Activated CD8-positive, alpha-beta memory T cell treated with anti-CD3 and anti-CD28 coated beads, Interleukin-2, amount 10 ng/mL, durations not matched to agents 7 days and 5 days (primary cell): ENCODE measurements at places on chromosomes 3 and 15. TPM values are rescaled to one million over a fixed set of nuclear protein-coding genes. Genes with fewer than 3 reads are reported as not detected.

DNA sequence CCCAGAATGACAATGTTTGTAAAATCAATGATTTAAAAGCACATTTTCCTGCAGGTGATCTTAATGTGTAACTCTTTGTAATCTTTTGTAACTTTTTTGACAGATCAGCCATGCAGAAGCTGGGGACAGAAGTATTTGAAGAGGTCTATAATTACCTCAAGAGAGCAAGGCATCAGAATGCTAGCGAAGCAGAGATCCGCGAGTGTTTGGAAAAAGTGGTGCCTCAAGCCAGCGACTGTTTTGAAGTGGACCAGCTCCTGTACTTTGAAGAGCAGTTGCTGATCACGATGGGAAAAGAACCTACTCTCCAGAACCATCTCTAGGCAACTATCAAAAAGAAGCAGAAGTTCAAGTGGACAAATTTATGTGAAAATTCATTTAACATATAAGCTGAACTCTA, 32.1 kb upstream of the NUDT16 start:
- no peak for DNase-seq

ABTB1 gene
- 19.4 TPM for total RNA-seq

GRCh38 chr3:188914552-188914951, 257.2 kb upstream of the TPRG1 start:
- no peak for DNase-seq

DNA sequence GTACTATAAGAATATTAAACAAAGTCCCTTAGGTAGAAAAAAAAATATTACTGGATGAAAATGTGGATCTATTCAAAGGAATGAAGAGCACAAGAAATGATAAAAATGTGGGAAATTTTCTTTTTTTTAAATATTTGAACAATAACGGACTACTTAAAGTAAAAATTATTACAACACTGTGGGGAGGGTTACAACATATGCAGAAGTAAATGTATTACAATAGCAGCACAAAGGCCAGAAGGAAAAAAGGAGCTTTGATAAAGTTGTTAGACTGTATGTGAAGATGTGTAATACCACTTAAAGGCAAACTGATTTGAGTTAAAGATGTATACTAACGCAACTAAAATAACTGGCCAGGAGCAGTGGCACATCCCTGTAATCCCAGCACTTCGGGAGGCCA, 427.1 kb downstream of the SHQ1 start:
- DNase-seq: no peak

- DNase-seq: no peak
These were observed 10.6 kb upstream of the MANF start for GRCh38 chr3:51374456-51374855.

DNA sequence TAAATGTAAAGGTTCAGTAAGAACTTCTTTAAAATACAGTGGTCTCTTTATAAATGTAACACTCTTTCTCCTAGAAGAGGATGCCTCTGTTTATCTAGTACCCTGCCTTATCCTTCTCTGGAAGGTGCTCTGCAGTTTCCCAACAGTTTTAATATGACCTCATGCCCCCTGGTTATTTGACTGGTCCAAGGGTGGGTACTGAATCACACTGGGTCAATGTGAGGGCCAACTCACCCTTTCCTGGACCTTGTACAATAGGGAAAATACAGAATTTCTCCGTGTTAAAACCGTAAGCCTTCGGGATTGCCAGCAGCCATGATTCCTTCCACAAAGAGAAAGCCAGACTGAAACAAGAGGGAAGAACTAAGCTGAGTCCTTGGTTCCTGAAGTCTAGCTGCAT, 9.2 kb downstream of the DCBLD2 start:
- DNase-seq: no peak

- no peak for DNase-seq
These were observed 173.6 kb upstream of the PROK2 start for GRCh38 chr3:71958533-71958932.

GRCh38 chr3:32886296-32886695, 65.1 kb upstream of the CCR4 start:
- no peak for DNase-seq

GRCh38 chr3:71206305-71207165, 377.0 kb downstream of the FOXP1 start:
- DNase-seq: no peak

PLA2G4B gene
- total RNA-seq: 2.8 TPM

CSTA gene
- not detected for total RNA-seq

GRCh38 chr3:17749281-17749680, 6.8 kb upstream of the TBC1D5 start:
- peak; percentile 80 for DNase-seq

- DNase-seq: no peak
These were observed 48.8 kb upstream of the PLXND1 start for GRCh38 chr3:129655291-129655700.

- no peak for DNase-seq
These were observed 39.3 kb downstream of the PLD1 start for GRCh38 chr3:171770689-171771620.

DNA sequence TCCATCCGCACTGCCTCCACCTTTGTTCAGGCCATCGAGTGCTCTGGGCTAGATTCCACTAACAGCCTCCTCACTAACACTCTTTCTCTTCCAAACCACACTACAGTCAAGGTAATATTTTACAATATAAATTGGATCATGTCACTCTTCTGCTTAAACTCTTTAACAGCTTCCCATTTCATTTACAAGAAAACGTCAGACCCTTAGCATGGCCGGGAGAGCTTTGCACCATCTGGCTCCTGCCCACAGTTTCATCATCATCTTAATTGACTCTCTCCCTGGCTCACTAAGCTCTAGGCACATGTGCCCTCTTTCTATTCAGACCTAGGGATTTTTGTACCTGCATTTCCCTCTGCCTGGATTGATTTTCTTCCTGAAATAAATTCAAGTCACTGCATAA, 354.7 kb downstream of the FGF12 start:
- DNase-seq: no peak
